ENCODE measurements at places on chromosomes 2 and 18. TPM values are rescaled to one million over a fixed set of nuclear protein-coding genes. Genes with fewer than 3 reads are reported as not detected.

GPR75 gene
- polyA plus RNA-seq, result 4.1 TPM

SERPINB3 gene
- not detected for polyA plus RNA-seq

DSG3 gene
- not detected for polyA plus RNA-seq

GRCh38 chr2:69469784-69470183, 32.5 kb upstream of the NFU1 start:
- H3K4me3 ChIP-seq, result no peak overlapping the region
- H3K27ac ChIP-seq, result no peak overlapping the region
- H3K27me3 ChIP-seq, result no peaks in the 10 kb centered on the region
- DNase-seq, result no peak

DNA sequence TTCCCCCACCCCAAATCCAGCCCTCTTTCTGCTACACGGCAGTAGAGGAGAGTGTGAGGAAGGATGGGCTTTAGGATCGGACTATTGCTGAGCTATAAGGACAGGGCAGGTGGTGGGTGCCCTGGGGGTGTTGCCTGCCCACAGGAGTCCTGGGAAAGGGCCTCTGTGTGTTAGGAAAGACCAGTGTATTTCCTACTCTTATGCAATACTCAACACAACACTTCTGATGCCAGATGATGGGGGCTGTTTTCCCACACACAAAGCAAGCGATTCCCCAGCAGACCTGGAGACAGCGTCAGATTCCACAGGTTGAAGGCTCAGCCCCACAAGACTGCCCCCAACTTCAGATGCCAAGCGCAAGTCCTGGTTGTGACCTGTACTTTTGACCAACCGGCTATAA, 91.0 kb upstream of the LCLAT1 start:
- no peak overlapping the region for H3K4me3 ChIP-seq
- no peak for DNase-seq
- H3K36me3 ChIP-seq, result no peaks in the 10 kb centered on the region
